ENCODE measurements at places on chromosomes 7 and 10.

DNA sequence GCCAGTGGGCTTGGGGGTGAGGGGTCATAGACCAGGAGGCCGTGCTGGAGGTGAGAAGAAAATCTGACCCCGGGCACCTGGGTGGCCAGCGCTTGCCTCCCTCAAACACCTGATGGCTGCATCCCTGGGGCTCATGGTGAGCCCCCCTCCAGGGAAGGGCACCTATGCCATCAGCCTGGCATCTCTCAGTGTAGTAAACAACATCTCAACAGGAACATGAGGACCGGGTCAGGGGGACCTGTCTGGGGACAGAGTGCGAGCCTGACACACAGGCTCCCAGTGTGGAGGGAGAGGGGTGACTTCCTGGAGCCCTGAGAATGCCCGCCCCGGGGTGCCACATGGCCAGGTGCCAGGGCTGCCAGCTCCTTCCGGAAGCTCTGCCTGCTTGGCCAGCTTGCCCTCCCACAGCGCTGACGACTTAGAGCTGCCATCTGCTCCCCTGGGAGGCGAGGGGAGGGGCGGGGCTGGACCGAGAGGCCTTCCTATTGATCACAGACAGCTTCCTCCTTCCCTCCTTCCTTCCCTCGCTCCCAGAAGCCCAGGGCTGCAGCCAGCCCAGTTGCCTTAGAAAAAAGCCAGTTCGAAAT is 12.3 kb downstream of the STX1A start:
- DNase-seq = no peak

DNA sequence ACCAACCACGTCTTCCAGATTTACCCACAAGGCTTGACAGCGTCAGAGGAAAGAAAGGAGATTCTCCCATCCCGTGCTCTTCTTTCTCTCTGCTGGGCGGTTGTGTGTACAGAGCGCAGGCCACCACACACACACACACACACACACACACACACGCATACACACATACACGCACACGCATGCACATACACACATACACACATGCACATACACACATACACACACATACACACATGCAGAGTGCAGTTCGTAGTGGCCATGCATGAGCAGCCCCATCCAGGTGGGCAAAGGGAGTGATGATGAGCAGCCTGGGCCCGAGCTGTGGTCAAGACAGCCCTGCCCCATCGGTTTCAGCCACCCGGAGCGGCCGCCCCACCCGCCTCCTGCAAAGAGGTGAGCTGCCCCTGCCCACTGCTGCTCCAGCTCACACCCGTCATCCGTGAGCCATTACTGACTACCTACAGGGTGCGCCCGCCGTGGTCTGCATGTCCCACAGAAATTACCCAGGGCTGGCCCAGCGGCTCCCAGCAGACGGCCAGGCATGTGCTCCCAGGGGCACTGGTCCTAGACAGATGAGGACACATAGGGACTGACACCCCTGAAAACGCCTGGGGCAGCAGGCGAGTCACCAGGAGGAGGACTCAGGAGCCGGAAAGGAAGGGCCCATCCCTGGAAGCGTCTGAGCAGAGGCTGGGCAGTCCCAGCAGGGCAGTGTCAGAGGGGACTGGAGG is 69.6 kb downstream of the ASB13 start:
- no peak for DNase-seq

- DNase-seq = no peak
Measured at GRCh38 chr10:125084191-125084613, 76.2 kb downstream of the CTBP2 start.

DNA sequence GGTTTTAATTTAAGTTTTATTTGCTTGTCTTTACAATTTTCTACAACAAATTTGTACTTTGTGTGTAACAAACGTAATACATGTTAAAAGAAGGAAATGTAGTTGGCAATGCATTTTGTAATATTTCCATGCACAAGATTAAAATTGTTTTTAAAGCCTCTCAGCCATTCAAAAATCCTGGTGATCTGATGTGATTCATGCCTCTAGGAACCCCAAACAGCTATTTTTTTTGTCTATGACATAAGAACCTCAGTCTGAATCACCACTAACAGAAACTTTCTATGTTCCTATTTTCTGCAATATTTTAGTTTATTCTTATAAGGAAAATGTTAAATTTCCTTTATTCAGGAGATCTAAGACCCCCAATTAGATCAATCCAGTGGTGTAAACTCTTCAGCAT is 183.1 kb upstream of the YAE1 start:
- no peak for DNase-seq

- no peak for DNase-seq
Measured at GRCh38 chr7:93578762-93579161, 4.2 kb upstream of the CALCR start.

All from GM10248 (cell line).